ENCODE measurements at places on chromosomes 16 and 17. TPM values are rescaled to one million over a fixed set of nuclear protein-coding genes. Genes with fewer than 3 reads are reported as not detected.

DNA sequence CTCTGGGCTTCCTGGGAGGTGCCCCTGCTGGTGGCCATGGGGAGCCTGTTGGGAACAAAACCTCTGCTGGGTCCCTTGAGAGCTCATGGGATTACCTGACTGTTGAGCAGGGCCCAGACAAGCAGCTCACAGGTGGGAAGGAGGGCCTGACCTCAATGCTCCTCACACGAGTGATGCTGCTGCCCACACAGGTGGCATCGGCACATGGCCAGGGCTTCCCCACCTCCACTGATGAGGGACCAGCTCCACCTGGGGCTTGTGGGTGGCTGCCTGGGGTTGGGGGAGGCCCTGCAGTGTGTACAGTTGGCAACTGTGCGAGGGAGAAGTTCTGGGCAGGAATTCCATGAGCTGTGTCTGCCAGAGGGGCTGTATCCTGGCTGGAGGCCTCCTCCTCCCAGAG, 87.8 kb upstream of the NLRP1 start:
- no peak for DNase-seq
- no peak overlapping the region for H3K4me3 ChIP-seq
- no peaks in the 10 kb centered on the region for H3K4me1 ChIP-seq
- no peak overlapping the region for H3K27ac ChIP-seq
- H3K27me3 ChIP-seq, result peaks cover 28% of the 10 kb centered on the region

CCDC78 gene
- 2.7 TPM for total RNA-seq

DNA sequence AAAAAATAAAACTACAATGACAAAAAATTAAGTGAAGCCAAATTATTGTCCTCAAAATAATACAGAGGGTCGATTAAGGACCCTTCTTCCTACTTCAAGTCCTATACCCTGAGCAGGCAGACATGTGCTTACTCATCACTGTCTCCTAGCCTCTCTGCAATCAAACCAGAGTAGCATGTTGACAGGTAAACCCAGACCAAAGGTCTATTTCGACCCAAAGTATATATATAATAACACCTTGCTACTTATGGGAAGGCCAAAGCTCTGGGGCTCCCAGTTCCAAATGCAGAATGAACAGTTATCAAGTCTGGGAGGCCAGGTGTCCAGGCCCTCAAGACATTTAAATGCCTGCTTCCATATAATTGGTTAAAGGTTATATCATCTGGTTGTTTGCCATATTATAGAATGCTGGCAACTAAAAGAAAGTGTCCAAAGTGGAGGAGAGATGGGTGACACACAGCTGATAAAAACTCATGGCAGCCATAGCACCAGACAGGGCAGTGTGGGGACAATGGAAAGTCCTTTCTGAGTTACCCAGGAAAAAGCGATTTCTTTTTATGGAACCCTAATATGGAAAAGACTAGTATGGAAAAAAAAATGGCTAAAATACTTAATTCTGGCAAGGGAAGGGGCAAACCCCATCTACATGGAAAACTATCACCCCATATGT, 53.6 kb downstream of the N4BP1 start:
- DNase-seq, result no peak
- peaks cover 17% of the 10 kb centered on the region for H3K36me3 ChIP-seq
- H3K4me1 ChIP-seq, result peaks cover 19% of the 10 kb centered on the region
- H3K27me3 ChIP-seq, result no peaks in the 10 kb centered on the region
- no peak overlapping the region for H3K27ac ChIP-seq

DNA sequence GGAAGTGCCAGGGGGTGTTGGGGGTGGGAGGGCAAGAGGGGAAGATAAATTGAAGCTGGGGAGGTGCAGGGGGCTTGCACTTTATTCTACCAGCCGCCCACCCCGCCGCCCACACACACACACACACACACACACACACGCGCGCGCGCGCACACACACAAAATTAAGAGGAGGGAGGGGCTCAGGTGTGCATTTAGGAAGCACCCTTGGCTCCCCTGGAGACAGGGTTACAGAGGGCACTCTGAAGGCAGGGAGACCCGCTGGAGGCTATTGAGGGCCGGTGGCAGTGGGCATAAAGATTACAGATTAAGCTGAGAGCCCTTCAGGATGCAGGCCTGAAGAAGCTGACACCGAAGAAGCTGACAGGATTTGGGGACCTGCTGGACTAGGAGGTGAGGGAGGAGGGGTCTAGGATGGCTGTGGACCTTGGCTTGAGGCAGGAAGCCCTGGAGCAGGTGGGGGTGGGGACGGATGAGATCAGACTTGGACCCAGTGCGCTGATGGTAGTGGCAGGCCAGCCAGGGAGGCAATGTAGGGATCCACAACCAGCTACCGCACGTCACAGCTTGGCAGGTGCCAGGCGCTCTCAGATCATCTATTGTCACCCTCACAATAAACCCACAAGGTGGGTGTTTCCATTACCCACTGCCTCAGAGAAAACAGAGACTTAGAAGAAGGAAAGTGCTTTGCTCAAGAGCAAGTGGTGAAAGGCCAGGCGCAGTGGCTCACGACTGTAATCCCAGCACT, 772 bp upstream of the SAMD14 start:
- H3K4me3 ChIP-seq, result peak overlapping the region; percentile 65
- H3K27me3 ChIP-seq, result peaks cover 8% of the 10 kb centered on the region
- H3K4me1 ChIP-seq, result peaks cover 20% of the 10 kb centered on the region
- peaks cover 2% of the 10 kb centered on the region for H3K36me3 ChIP-seq
- DNase-seq, result no peak
